ENCODE measurements at places on chromosomes 7 and 10. TPM values are rescaled to one million over a fixed set of nuclear protein-coding genes. Genes with fewer than 3 reads are reported as not detected.

The ITIH2 gene
- 3.4 TPM for total RNA-seq

The ST7 gene
- total RNA-seq = 25.0 TPM

GRCh38 chr10:118926072-118926417 lies 103.5 kb upstream of the NANOS1 start:
- peak; percentile 10 for DNase-seq

DNA sequence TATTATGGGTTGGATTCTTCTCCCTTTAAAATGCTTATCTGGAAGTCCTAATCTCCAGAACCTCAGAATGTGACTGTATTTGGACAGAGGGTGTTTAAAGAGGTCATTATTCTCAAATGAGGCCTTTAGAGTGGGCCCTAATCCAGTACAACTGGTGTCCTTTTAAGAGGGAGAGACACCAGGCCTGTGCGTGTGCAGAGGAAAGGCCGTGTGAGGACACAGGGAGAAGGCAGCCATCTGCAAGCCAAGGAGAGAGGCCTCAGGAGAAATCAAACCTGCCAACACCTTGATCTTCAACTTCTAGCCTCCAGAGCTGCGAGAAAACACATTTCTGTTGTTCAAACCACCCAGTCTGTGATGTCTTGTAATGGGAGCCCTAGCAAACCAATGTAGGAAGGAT lies 235.4 kb upstream of the MYO3A start:
- DNase-seq = no peak

DNA sequence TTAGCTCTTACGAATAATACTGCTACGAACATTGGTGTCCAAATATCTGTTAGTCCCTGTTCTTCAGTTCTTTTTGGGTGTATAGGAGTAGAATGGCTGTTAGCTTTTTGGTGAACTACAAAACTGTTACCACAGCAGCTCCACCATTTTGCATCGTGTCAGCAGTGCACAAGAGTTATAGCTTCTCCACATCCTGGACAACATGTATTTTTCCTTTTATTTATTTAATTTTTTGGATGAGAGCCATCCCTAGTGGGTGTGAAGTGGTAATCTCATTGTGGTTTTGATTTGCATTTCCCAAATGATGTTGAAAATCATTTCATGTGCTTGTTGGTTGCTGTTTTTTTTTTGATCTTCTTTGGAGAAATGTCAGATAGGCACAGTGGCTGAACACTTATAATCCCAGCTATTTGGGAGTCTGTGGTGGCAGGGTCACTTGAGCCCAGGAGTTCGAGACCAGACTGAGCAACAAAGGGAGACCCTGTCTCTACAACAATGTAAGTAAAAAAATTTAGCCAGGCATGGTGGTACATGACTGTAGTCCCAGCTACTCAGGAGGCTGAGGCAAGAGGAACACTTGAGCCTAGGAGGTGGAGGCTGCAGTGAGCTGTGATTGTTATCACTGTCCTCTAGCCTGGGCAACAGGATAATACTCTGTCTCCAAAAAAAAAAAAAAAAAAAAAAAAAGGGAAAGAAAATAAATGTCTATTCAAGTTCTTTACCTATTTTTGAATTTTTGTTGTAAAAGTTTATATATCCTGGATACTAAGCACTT lies 31.7 kb downstream of the TRIM24 start:
- no peak for DNase-seq

- DNase-seq = no peak
Measured at GRCh38 chr10:125209591-125210355, 49.4 kb upstream of the CTBP2 start.

- peak; percentile 48 for DNase-seq
Measured at GRCh38 chr7:131897016-131897789, 340.8 kb upstream of the PODXL start.

DNA sequence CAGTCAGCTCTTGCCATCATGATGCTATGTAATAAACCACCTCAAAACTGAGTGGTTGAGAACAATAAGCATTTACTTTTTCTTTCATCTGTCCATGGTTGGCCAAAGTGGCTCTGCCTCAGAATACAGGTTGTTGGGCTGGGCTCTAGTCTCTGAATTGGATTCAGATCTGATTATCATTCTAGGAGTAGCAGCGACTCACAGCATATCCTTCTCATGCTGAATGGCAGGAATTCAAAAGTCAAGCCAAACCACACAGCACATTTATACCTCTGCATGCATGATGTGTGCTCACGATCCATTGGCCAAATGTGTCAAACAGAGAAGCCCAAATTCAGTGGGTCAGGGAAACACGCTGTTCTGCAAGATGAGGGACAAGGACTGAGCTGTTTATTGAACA lies 13.6 kb upstream of the GALNT11 start:
- DNase-seq = no peak

DNA sequence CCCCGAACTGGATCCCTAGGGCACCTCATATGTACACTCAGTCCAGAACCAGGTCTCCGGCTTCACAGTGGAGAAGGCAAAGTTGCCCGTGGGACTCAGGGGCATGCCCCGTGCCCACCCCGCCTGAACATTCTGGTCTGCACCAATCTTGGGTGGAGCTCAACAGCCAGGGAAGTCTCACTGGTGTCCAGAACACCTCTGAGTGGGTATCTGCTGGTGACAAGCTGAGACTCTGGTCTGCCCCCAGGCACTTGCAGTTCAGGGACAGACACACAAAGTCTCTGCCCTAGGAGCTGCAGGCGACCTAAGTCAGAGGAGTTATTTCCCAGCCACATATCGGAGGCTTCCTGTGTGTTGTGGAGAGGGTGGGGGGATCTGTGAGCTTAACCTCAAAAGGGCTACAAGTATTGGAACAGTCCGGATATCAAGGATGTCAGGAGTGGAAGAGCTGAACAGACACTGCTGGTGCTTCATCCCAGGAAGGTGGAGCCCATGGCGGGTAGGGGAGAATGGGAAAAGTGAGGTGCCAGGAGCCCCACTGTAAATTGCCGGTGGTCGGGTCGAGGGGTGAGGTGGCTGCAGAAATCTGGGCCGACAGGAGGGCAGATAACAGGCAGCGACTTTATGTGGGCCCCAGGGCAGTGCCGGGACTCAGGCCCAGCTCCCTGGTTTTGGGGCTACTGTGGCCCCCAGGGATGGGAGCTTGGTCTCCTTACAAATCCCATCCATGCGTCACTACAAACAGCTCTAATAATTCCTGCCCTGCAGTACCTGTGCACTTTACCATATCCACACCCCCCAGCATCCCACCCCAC lies 8.6 kb upstream of the TLX1 start:
- no peak for DNase-seq

- DNase-seq = no peak
Measured at GRCh38 chr7:118306771-118307170, 82.3 kb downstream of the ANKRD7 start.

GRCh38 chr10:26448706-26449435 lies 10.7 kb downstream of the APBB1IP start:
- DNase-seq = no peak

Data from type B pancreatic cell (in vitro differentiated cells).